ENCODE measurements at places on chromosomes 2 and 18. TPM values are rescaled to one million over a fixed set of nuclear protein-coding genes. Genes with fewer than 3 reads are reported as not detected.

MSTN gene
- total RNA-seq = 1.1 TPM

ANKRD62 gene
- total RNA-seq = not detected

RNF152 gene
- total RNA-seq = 10.2 TPM

UGT1A10 gene
- total RNA-seq = not detected

TMEM169 gene
- total RNA-seq = 0.22 TPM

IL18RAP gene
- 0.70 TPM for total RNA-seq

KIF1A gene
- total RNA-seq = 10.2 TPM

SERPINB12 gene
- not detected for total RNA-seq

UCN gene
- 2.1 TPM for total RNA-seq

DNA sequence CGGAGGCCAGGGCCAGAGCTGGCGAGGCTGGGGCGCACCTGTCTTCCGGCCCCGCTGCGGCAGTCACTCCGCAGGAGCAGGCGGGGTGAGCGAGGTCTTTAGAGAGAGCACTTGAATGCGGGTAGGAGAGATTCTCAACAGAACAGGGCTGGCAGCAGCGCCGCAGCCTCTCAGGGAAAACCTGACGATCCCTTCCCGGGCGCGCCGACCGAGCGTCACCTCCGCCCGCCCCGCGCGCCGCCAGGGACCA, 526 bp downstream of the PRKRA start:
- no peak for DNase-seq

GRCh38 chr2:157076526-157077161, 180.9 kb upstream of the GALNT5 start:
- DNase-seq = no peak

- no peak for DNase-seq
Observed at GRCh38 chr18:12027046-12027445, 45.7 kb downstream of the IMPA2 start.

DNA sequence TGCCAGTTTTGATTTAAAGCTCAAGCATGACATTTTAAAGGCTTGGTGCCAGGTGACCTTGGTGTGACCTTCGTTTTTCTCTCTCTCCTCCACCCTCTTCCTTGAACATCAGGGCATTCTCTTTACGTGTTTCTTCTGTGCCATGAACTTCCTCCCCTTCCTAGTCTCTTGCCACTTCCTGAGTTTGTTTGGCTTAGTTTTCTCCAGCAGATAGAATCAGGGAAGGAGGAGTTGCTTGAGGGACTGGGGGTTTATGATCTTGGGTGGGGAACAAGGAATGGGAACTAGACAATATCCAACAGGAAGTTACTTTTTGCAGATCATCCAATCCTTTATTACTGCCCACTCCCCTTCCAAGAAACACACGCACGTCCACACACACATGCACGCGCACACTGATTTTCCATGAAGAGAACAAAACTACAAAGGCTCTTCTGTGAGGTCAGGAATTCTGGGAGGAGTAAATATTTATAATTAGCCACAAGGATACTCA, 210.6 kb upstream of the EPAS1 start:
- DNase-seq = no peak

GRCh38 chr2:75353131-75353530, 153.8 kb upstream of the TACR1 start:
- no peak for DNase-seq

GRCh38 chr2:47054036-47054555, 101.0 kb downstream of the STPG4 start:
- DNase-seq = no peak

DNA sequence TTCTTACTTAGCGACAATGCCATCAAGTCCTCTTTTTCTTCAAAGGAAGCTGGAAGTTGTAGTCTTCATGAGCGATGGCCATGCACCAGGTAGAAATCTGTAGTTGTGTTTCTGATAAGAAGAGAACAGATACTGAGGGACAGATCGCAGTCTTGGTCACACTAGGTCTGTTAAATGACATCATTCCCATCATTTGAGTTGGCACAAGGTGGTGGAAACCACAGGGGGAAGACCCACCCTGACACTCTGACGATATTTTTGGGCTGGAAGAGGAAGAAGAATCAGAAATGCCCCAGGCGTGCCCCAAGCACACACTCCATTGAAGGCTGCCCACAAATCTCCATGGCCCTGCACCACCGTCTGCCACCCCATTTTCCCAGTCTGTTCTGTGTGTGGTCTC, 89.0 kb upstream of the BOD1L2 start:
- DNase-seq = no peak

- DNase-seq = peak; percentile 76
Observed at GRCh38 chr2:128750328-128751165, 431.9 kb upstream of the HS6ST1 start.

GRCh38 chr2:16319551-16320121, 346.0 kb downstream of the CYRIA start:
- DNase-seq = no peak

- no peak for DNase-seq
Observed at GRCh38 chr2:198499539-198499938, 695.1 kb downstream of the PLCL1 start.

- DNase-seq = no peak
Observed at GRCh38 chr18:47585136-47585535, 333.7 kb upstream of the SKOR2 start.

DNA sequence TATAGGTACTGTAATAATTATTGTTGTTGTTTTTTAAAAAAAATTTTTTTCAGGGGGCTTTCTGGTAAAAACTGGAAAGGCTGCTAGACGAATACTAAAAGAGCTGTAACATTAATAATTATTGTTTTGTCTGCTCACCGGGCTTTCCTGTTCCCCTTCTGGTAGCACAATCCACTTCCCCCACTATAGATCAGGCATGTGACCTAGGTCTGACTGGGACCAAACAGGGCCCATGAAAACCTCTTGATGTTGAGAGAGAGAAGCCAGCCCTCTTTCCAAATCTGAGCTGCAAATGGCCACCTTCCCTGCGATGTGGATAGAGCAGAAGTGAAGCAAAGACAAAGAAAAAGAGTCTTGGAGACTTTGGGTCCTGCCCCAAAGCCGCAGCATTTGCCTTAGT, 23.4 kb downstream of the SH2D6 start:
- no peak for DNase-seq

DNA sequence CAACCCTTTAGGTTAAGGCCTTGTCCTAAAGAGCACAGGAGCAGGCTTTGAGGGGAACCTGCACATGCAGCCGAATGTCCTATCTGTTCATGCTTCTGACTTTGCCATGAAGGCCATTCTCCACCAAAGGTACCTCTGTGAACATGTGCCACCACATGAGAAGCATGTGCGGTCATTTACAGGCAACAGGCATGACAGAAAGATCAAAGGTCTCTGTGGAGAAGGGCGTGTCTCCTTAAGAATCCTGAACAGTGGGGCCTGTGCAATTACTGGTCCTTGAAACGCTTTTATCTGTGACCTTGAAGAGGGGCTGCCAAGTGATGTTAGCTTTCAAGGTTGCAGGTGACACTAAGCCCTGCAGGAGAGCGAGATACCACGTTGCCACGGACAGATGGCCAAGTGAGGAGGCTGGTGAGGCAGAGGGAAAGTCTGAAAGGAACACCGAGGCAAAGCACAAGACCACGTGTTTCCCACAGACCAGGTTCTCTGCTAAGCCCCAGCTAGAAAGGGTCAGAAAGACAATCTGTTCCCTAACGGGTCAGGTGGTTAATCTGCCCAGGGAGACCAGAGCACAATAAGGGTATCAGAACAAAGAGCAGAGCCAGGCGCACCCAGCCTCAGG, 19.5 kb upstream of the POMC start:
- DNase-seq = peak; percentile 67

- no peak for DNase-seq
Observed at GRCh38 chr2:133885847-133886246, 317.6 kb upstream of the NCKAP5 start.

DNA sequence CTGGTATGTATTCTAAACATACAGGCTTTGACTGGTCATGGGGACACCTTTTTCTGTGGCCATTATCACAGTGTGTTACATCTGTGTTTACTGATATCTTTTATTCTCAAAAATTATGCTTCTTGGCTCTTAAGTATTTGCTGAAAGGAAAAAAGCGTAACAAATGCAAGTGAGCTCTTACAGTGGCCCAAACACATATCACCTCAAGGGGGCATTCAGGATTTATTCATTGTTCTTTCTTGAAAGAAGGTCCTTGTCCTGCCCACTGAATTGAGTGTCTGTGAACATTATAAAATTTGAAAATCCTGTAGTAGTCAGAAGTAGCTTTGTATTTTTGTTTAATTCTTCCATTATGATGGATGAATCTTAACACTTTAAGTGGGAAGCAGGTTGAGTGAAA, 454.5 kb downstream of the XIRP2 start:
- DNase-seq = no peak

GRCh38 chr2:114201781-114202180, 240.7 kb upstream of the DPP10 start:
- no peak for DNase-seq

DNA sequence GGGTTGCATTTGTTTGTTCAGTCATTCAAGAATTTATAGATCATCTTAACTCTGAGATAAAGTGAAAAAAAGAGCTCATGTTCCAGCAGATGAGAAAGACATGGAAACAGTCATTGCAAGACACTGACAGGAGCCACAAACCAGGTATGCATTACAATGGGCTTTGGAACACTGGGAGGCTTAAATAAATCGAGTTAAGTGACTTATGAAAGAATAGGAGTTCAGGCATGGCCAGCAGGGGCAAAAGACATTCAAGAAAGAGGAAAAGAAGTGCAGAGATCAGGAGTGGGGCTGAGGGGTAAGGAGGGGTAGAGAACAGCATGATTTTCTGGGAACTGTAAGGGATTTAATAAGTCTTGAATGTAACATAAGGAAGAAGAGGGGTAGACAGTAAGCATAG, 121.2 kb upstream of the EPC2 start:
- no peak for DNase-seq

DNA sequence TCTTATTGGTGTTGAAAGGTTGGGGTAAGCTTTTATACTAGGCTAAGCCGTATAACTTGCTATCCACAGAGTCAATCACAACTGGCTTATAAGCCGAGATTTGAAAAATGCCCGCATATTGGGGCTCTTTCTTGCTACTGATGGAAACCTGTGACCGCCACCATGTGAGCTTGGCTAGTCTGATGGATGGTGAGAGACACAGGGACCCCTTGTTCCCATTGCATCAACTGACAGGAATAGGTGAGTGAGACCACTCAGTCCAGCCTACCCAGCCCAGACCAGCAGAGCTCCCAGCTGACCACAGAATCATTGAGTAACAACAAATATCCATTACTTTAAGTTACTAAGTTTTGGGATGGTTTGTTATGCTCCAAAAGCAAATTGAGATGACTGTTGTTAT, 676.4 kb upstream of the HS6ST1 start:
- no peak for DNase-seq

DNA sequence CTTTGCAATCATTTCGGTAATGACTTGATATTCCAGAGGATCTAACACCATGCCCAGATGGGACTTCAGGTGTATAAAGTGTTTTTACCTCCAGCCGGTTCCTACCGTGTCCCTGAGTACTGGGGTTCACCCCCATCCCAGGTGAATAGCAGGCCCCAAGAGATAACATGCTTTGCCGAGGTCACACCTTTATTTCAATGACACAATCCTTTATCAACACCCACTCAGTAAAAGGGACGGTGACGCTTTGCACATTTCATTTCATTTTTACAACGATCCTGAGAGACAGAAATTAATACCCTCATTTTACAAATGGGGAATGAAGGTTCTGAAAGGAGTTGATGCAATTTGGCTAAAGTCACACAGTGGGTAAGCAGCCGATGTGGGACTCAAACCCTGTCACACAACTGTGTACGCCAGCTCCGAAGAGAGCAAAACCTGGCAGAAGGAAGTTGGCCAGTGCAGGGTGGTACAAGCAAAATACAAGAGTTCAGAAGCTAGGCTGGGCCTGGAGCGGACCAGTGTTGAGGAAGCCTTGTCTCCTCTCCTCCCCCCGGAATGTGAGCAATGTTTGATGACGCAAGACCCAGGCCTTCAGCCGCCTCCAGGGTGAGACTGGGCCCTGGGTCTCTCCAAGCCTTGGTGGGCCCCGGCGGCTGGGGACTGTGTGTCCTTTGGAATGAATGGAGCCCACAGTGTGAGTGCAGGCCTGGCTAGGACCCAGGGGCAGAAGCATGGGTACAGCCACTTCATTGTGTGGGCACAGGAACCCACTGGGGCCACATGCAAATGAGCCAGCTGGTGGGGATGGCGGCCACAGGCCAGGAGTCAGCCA, 139.6 kb upstream of the MYCN start:
- no peak for DNase-seq

DNA sequence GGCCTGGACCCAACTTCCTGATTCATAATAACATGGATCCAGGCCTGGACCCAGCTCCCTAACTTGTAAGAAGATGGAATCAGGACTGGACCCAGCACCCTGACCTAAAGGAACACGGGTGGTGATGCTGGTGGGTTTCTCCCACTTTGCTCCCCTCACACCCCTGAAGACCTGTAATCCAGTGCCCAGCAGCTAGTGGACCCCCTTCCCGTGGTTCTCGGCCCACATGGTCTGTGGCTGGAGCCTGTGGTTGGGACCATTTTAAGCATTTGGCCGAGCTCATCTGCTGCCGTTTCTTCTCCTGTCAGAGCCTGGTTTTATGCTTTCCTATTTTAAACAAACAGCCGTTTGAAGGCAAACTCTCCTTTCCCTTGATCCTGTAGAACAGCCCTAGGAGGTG, 232.8 kb downstream of the EIPR1 start:
- no peak for DNase-seq

GRCh38 chr2:128775914-128776285, 457.2 kb upstream of the HS6ST1 start:
- peak; percentile 51 for DNase-seq

DNA sequence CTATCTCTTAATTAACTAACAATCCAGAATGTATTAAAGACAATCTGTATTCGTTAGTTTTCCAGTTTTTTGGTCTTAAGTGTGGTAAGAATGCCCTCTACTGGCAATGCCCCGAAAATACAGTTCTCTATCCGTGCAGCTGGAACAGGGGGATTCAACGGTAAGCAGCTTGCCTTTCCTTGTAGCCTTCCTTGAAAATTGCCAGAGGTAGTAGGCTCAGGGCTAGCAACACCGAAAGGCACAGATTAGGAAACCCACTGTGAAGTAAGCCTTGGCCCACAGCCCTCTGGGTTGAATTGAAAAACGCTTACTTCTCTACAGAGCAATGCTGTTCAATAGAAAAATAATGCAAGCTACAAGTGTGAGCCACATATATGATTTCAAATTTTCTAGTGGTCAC, 17.1 kb upstream of the VPS4B start:
- DNase-seq = no peak

- no peak for DNase-seq
Observed at GRCh38 chr2:148971547-148971946, 67.0 kb upstream of the LYPD6B start.
